ENCODE measurements at places on chromosomes 7 and 10.

GRCh38 chr10:114684822-114685209 is 26.7 kb upstream of the ABLIM1 start:
- no peak for DNase-seq
- H3K27me3 ChIP-seq, result peaks cover 14% of the 10 kb centered on the region
- H3K27ac ChIP-seq, result no peak overlapping the region
- no peaks in the 10 kb centered on the region for H3K36me3 ChIP-seq
- peaks cover 34% of the 10 kb centered on the region for H3K4me1 ChIP-seq
- no peak overlapping the region for H3K4me3 ChIP-seq

GRCh38 chr10:133309720-133310398 is 1.1 kb downstream of the ZNF511 start:
- peaks cover 40% of the 10 kb centered on the region for H3K4me1 ChIP-seq
- peaks cover 24% of the 10 kb centered on the region for H3K36me3 ChIP-seq
- no peak for DNase-seq
- no peak overlapping the region for H3K27ac ChIP-seq
- H3K27me3 ChIP-seq, result peaks cover 3% of the 10 kb centered on the region

DNA sequence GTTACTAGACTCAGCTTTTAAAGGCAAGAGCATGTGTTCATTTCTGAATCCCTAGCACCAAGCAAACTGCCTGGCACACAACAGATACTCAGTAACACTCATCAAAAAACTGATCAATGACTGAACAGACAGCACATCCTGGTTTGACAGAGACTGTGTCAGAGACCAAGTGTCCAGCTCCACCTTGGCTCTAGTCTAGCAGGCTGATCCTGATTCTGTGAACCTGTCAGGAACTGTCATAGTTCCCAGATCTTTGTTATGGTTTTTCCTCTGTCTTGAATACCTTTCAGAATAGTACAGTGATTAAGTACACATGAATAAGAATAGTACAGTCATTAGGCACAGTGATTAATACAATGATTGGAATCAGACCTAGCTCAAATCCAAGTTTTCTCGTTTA is 53.0 kb downstream of the TPK1 start:
- no peak overlapping the region for H3K4me3 ChIP-seq
- no peak overlapping the region for H3K27ac ChIP-seq
- H3K4me1 ChIP-seq, result peaks cover 5% of the 10 kb centered on the region
- H3K36me3 ChIP-seq, result no peaks in the 10 kb centered on the region

DNA sequence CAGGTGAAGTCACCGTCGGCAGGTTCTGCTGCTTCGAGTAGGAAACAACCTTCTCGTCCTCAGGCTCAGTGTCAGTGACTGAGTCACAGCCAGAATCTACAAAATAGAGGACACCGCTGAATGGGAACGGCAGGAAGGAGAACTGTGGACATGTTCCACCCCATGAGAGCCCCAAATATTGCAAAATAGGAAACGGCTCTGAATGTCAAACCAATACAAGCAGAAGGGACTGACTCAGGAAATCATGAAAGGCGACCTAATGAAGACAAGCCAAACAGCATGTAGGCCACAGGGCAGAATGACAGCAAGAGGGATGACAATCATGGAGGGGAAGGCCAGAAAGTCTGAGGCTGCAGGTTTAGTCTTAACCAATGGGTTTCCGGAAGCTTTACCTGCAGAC is 63.5 kb downstream of the PIK3AP1 start:
- H3K27ac ChIP-seq, result peak overlapping the region; percentile 18
- no peak overlapping the region for H3K4me3 ChIP-seq
- H3K27me3 ChIP-seq, result peaks cover 7% of the 10 kb centered on the region
- peaks cover 24% of the 10 kb centered on the region for H3K4me1 ChIP-seq
- H3K36me3 ChIP-seq, result peaks cover 17% of the 10 kb centered on the region

DNA sequence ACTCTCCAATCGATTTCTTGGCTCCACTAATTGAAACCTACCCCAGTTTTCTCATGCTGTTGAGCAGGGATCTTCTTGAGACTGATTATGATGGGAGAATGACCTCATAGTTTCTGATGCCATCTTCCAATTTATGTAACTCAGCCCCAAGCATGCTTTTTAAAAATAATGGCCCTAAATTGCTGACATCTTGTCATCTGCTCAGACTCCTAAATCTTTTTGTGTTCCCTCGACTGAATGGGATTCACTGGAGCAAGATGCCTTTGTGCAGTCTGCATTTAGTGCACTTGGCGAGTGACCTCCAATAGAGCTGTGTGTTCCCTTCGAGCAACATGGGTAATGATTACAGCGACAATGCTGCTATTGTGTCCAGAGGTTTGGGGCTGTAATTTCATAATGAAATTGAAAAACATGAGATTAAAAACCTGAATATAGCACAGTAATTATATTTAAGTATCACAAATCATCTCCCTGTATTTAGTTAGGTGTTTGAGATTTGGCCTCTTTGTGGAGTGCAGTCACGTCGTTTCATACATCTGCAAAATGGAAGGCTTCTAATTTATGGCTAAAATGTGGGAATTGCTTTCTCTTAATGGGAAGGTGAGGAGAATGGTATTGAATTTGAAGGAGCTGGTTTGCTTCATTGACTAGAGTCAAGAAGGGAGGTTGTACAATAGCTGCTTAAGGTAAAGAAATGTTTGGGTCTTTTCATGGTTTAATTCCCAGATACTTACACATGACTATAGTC is 192.9 kb downstream of the AUTS2 start:
- no peaks in the 10 kb centered on the region for H3K36me3 ChIP-seq
- no peak overlapping the region for H3K27ac ChIP-seq
- H3K4me1 ChIP-seq, result peaks cover 67% of the 10 kb centered on the region
- no peaks in the 10 kb centered on the region for H3K27me3 ChIP-seq
- DNase-seq, result no peak
- H3K4me3 ChIP-seq, result no peak overlapping the region

Data from nephron progenitor cell (in vitro differentiated cells).